Tibial nerve (tissue), 4 donors: ENCODE measurements at places on chromosomes 1 and 21.

GRCh38 chr1:100881687-100882086, 13.0 kb downstream of the EXTL2 start:
- DNase-seq = no peak

DNA sequence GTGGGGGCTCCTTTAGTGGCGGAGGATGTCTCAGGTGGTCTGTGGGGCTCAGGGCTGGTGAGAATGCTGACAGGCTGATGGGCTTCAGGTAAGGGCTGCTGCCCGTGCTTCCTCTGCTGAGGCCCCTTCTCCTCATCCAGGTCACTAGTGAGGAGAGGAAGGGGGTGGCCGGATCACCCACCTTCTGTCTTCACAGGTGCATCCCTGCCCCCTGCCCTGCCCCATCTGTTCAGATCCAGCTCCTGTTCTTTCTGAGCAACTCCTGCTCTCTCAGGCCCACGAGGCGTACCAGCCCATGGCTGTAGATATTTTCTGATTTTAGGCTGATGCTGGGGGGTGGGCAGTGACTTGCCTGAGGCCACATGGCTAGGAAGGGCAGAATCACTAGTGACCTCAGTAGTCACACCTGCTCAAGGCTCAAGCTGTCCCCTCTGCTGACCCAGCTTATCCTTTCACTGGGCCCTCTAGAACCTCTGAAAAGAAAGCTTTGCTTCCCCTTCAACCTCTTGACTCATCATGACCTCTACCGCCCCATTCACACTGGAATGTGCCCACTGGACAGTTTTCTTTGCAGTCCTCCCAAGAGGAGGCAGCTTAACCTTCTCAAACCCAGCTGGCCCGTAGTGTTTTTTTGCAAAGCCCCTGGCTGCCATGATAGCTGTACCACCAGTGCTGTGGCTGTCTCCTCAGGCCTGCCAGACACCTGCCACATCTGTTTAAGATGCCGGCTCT, 14.8 kb downstream of the DCST2 start:
- no peak for DNase-seq

DNA sequence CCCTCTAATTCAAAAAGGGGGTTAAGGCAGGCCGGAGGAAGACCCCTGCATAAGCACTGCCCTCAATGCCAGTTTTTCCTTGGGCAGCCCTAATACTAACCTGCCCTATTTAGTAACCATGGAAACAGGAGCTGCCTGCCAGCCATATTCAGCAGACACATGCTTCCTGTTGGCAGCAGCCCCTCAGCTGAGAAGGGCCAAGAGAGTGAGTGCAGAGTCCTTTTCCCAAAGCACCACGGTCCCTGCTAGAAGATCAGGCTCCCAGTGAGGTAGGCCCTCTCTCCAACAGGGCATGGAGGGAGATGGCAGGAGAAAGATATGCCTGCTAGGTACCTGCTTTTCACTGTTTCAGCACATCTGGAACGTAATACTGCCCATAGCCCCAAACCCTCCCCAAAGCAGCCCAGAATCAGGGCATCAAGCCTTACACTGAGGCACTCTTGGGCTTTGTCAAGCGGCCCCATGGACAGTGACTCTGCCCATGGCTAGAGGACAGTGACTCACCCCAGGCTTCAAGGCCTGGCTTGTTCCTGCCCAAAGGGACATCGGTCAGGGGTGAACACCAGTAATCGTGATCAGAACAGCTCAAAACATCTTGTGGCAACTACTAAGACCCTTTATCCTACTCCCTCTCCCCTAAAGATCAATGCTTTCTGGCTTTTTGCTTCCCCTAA, 64.5 kb downstream of the BCAR3 start:
- no peak for DNase-seq

DNA sequence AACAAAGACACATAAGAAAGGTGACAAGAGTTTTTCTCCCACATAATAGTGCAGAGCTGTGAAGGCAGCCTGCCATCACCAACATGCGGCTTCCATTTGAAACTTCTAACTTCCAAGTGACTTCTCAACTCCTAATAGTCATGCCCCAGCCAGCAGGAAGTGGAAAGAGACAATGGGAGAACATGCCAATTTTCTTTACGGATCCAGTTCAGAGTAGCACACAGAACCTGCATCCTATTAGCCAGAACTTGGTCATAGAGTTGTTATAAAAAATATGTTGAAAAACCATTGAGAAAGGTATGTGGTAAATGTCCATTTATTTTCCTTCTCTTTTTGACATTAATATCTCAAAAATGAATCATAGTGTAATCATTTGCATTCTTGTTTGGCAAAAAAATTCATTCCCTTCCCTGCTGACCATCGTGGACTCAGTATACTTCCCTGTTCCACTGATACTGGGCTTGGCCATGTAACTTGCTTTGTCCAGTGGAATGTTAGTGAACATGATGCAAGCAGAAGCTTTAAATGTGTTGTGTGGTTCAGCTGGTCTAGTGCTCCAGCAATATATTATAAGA, 197.4 kb downstream of the SEC16B start:
- no peak for DNase-seq

- no peak for DNase-seq
Observed at GRCh38 chr21:44370786-44371410, 17.5 kb downstream of the TRPM2 start.

GRCh38 chr1:109116286-109116685, 2.4 kb downstream of the ELAPOR1 start:
- DNase-seq = no peak

- DNase-seq = no peak
Observed at GRCh38 chr1:185017966-185018365, 27.4 kb upstream of the RNF2 start.

DNA sequence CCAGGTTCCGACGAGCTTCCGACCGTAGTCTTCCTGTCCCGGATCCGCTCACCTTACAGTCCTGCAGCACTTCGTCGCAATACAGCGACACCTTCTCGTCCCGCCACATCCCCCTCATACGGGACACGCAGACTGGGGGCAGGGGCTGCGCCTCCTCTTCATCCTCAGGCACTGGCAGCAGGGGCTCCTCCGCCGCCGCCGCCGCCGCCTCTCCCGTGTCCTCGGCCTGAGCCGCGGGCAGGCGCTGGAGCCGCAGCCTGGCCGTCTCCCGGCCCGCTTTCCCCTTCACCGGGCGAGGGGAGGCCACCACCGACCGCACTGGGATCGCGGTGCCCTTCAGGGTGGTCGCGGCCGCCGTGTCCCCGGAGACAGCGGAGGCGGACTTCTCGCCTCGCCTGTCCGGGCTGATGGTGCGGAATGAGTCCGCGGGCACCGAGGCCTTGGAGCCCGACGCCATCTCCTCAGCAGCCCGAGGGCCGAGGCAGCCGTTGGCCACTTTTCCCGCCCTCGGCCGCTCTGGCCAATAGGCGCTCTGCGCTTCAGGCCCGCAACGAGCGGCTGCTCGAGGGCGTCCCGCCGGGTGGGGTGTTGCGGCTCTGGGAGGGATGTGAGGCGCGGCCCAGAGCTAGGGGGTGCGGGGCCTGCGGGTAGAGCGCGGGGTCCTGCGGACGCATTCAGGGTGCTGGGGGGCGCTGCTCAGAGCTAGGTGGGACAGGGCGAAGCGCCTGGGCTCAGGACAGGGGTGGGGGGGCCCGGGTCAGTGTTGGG, at the start of gene SHCBP1L:
Gene SHCBP1L, minus strand, starts transcription at position 490 of the 768 bp plus-strand sequence. Its CDS starts 33 bp downstream, at position 457.
- DNase-seq = no peak

- no peak for DNase-seq
Observed at GRCh38 chr1:29264773-29265389, 28.6 kb downstream of the PTPRU start.

- DNase-seq = no peak
Observed at GRCh38 chr1:204598319-204598969, 82.2 kb downstream of the MDM4 start.

GRCh38 chr21:33663241-33663640, 20.9 kb downstream of the ITSN1 start:
- DNase-seq = no peak

DNA sequence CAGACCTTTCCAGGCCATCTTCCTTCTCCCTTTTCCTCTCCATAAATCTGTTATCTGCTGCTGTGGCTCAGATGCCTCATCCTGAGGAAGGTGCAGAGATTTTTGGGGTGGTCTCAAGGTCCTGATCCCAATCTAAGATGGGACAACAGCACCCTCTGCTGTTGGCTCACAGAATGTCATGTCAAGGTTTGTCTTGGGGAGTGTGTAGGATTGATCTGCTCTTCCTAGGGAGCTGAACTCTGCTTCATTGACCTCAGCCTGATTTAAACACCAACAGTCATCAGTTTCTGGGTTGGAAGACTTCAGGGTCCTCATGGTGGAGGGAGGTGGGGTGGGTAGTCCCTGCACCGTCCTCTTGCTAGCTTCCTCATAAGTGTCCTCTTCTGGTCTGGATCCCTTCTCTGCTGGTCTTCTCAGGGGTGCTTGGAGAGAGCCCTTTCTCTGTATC, 62.8 kb upstream of the LAX1 start:
- peak; percentile 42 for DNase-seq

GRCh38 chr1:247241691-247242090, 14.2 kb upstream of the VN1R5 start:
- no peak for DNase-seq

DNA sequence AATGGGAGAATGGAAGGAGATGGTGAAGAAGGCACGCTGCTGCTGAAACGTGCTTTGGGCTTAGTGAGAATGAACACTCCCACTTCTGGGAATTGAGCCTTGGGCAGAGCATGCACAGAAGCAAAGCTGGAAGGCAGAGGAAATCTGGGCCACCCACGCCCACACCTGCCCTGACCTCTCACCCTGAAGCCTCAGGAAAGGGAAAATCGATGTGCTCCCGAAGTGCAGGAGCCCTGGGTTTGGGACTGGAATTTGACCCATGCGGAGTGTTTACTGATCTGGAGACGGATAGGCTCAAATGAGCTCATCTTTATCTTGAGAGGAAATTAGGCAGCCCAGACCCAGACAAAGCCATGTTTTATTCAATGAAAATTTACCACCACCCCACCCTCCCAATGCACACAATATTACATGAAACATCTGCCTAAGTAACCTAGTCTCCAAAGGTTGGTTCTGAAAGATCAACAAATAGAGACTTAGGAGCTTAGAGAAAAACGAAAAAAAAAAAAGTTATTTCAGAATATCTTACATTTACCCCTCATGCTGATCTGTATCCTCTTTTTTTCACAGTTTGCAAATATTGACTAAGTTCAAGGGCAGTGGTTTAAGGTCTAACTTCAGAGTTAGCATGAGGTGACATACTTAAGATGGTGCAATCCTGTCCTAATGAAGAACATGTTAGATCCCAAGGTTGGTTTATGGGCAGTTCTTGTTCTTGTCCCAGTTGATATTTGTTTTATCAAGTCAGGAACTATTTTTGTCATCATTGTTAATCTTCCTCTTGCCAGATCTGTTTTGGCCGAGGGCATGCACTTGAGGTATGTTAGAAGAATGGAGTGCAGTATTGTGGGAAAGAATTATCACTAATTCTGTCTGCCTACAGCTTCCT, 63.0 kb downstream of the PROX1 start:
- DNase-seq = no peak

GRCh38 chr1:114154963-114155322, 1.3 kb upstream of the SYT6 start:
- no peak for DNase-seq

DNA sequence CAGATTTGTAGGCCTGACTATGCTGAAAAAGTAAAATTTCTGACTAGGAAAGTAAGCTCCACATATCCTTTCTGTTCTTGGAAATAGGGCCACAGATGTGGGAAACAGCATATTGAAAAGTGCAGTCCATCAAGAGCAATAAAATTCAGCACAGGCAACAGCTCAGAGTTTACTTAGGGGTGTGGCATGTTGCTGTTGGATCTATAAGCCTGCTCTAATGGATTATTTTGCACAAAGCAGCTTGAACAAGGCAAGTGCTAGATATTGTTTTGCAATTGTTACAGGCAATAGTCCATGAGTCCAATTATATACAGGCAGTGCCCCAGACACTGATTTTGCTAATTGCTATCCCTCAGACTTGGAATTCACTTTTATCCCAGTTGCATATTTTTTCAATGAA, 289.8 kb upstream of the SNX7 start:
- no peak for DNase-seq

GRCh38 chr1:68103884-68104554, 53.6 kb upstream of the DIRAS3 start:
- no peak for DNase-seq

DNA sequence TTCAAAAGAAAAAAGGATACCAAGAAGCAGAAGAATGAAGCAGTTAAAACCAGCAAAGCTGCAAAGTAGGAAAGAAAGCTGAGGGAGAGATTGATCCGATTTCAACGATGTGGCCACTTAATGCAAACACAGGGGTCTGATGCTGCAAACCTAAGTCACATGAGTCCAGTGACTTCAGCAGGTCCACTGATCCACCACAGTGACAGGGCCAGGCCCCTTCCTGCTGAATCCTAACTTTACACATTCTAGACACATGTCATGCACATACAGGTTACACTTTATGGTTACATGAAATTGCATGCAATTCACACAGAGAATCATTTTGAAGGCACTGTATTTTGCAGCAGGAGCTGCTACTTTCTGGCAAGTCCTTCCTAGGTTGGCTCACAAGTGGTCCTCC, 59.0 kb upstream of the LBR start:
- DNase-seq = no peak

GRCh38 chr1:212565079-212565478, 43.5 kb upstream of the ATF3 start:
- no peak for DNase-seq

DNA sequence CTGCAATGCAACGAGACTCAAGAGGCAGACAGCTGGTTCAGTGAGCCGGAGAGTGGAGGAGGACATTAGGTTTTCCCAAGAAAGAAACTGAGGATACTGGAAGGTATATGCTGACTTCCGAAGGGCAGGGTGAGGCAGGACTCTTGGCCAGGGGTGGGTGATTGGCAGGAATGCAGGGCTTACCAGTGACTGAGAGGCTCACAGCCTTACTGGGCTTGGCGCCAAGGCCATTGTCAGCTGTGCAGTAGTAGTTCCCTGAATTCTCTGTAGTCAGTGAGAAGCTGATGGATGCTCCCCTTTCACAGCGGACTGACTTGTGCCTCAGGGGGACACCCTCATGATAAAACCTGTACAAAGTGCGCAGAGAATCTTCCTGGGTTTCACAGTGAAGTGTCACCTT, 9.6 kb downstream of the FCRL5 start:
- no peak for DNase-seq

- DNase-seq = no peak
Observed at GRCh38 chr1:43783096-43783670, 75.8 kb downstream of the ST3GAL3 start.

GRCh38 chr1:154595621-154596020, 12.4 kb downstream of the ADAR start:
- DNase-seq = no peak

- DNase-seq = no peak
Observed at GRCh38 chr1:56378341-56379070, 200.9 kb downstream of the PLPP3 start.
